ENCODE measurements at places on chromosomes 5 and 9.
A peak's percentile ranks its signal among the peaks of the same experiment; 100 is the strongest.

DNA sequence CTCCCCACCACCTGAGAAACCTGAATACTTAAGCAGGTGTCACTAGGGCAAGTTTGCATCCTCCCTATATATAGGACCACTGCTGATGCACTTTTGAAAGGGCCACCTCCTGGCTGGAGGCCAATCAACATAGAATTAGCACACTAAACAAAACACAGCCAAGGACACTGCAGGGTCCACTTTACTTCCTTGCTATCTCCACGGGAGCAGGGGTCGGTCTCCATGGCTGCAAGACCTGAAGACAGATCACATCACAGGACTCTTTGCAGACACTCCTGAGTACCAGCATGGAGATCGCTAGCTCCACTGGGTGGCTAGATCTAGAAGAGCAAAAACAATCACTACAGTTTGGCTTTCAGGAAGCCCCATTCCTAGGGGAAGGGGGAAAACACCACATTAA, 72.3 kb downstream of the C9orf153 start:
- DNase-seq: no peak

DNA sequence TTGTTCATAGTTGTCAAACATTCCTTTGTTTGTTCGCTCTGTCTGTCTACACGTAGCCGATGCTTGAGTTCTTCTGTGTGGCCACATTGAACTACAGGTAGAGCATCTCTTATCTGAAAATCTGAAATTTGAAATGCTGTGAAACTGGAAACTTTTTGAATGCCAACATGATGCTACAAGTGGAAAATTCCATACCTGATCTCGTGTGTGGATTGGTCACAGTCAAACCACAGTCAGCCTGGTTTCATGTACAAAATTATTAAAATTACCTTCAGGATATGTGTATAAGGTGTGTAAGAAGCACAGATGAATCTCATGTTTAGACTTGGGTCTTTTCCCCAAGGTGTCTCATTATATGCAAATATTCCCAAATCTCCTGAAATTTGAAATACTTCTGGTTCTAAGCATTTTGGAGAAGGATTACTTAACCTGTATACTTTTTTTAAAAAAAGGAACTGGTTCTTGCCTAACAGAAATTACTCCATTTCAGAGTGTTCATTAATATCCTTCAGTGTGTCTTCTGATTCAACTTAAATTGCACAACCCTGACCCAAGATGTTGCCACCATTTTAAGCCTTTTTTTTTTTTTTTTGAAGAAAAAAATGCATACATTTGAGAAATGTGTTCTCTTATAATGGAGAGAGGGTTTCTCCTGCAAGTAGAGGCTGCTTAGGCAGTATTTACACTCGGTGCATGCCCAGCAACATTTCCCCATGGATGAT, 254.3 kb downstream of the MAST4 start:
- no peak for DNase-seq

DNA sequence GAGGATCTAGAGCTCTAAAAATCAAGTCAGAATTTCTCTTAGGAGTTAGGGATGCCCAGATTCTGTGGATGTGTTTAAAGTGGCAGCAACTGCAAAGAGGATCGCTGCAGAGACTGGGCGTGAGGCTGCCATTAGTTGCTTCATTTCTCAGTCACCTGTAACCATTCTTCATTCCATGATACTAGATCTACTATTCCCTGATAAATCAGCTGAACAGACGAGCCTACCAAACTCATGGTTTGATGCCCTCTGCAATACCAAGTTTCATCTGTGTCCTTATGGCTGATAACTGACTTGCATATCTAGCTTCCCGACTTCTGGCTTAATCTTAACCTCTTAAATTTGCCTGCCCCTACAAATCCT, 33.3 kb downstream of the UBE2R2 start:
- no peak for DNase-seq

- DNase-seq: no peak
These were observed 46.7 kb upstream of the TBC1D9B start for GRCh38 chr5:179954434-179954833.

- DNase-seq: no peak
These were observed 174.2 kb downstream of the TRIM32 start for GRCh38 chr9:116861321-116861720.

GRCh38 chr9:91127653-91128052, 234.1 kb downstream of the AUH start:
- DNase-seq: no peak

GRCh38 chr5:105836887-105837286, 1833.8 kb downstream of the EFNA5 start:
- no peak for DNase-seq

DNA sequence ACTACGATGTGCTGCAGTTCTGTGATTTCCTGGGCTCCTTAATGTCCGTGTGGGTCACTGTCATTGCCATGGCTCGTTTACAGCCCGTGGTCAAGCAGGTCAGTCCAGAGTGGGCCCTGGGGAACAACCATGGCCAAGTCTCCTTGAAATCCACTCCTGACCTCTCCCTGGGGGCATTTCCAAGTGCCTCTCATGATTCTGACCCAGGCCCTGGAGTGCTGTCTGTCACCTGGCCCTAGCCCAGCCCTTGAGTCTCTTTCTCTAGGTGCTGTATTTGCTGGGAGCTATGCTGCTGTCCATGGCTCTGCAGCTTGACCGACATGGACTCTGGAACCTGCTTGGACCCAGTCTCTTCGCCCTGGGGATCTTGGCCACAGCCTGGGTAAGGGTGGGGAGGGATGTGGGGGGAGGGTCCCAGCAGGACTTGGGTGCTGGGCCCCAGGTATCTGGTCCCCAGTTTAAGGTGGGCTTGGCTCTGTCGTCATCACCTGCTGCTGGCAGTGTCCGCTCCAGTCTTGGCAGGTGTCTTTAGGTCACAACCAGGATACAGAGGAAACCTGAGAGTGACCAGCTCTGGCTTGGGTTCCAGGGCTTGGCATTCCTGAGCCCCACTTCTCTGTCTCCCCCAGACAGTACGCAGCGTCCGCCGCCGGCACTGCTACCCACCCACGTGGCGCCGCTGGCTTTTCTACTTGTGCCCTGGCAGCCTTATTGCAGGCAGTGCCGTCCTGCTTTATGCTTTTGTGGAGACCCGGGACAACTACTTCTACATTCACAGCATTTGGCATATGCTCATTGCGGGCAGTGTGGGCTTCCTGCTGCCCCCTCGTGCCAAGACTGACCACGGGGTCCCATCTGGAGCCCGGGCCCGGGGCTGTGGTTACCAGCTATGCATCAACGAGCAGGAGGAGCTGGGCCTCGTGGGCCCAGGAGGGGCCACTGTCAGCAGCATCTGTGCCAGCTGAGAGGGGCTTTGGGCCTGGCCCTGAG, 17.0 kb downstream of the OR13J1 start:
- no peak for DNase-seq

DNA sequence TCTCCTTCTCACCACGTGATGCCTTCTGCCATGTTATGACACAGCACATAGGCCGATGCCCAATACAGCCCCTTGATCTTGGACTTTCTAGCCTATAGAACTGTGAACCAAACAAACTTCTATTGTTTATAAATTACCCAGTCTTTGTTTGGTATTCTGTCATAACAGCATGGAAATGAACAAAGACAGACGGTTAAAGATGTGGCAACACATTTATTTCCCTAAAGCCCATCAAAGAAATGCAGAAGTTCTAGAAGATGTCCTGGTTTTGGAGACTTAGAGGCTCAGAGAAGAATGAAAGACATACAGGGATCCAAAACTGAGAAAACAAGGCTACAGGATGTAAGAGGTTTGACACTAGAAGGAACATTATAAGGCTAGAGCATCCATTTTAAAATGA, 600.8 kb upstream of the DAB2 start:
- no peak for DNase-seq

DNA sequence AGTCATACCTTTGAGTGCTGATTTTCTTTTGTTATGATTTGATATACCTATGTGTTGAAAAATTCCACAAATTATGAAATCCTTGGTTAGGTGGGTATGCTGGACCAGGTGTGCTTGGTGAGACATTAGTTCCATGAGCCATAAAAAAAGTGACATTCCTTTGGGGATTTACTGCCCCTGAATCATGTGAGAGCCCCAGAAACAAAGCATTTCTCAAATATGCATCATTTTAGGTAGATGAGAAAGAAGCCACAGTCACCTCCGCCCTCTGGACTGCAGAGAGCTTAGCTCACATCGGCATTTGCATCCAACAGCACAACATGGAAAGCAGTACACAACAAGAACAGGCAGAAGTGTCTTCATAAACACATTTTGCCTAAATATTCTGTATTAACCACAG, 55.3 kb downstream of the DAP start:
- DNase-seq: no peak

DNA sequence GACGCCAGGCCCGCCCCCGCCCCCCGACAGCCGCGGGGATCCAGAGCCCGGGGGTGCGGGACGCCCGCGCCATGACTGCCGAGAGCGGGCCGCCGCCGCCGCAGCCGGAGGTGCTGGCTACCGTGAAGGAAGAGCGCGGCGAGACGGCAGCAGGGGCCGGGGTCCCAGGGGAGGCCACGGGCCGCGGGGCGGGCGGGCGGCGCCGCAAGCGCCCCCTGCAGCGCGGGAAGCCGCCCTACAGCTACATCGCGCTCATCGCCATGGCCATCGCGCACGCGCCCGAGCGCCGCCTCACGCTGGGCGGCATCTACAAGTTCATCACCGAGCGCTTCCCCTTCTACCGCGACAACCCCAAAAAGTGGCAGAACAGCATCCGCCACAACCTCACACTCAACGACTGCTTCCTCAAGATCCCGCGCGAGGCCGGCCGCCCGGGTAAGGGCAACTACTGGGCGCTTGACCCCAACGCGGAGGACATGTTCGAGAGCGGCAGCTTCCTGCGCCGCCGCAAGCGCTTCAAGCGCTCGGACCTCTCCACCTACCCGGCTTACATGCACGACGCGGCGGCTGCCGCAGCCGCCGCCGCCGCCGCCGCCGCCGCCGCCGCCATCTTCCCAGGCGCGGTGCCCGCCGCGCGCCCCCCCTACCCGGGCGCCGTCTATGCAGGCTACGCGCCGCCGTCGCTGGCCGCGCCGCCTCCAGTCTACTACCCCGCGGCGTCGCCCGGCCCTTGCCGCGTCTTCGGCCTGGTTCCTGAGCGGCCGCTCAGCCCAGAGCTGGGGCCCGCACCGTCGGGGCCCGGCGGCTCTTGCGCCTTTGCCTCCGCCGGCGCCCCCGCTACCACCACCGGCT, 1.0 kb downstream of the FOXE1 start:
- DNase-seq: no peak

DNA sequence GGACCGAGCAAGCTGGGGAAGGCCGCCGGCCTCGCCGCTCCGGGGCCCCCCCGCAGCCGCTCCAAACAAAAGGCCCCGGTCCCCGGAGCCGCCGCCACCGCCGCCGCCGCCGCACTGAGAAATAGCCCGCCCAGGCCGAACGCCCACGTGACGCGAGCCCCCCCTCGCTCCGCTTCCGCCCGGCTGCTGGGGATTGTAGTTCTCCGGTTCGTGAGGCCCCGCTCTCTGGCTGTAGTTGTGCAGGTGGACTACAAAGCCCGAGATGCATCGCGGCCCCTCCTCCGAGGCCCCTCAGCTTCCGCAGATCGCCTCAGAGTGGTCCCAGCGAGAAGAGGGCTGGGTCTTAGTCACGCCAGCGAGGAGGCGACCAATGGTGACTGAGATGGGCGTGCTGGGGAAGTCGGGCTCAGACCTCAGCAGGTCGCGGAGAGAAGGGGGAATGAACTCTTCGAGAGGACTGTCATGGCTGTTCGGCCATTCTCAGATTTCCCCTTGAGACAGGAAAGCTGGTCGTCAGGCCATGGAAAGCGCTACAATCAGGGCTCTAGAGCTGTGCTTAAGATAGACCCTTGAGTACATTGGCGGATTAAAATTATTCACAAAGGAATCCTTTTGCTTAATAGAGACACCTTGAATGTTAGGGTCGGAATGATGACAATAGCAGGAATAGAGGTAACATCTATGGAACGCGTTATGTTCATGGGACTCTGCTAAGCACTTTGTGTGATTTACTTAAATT, 489 bp upstream of the PANK3 start:
- peak; percentile 100 for DNase-seq

DNA sequence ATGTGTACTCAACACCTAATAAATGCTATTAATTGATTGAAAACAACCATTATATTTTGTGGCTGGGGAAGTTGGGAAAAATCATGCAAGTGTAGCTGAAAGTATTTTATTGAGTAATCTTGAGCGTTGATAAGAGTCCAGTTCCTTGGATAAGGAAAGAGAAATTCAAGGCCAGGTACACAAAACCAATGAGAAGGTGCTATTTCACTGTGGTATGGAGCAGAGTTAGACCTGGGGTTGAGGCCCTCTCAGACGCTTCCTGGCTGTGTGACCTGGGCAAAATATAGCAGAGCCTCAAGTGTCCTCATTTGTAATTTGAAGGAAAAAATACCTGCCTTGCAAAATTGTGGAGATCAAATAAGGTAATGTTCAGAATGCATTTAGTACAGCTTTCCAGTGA, 50.1 kb downstream of the GALNT10 start:
- DNase-seq: no peak

DNA sequence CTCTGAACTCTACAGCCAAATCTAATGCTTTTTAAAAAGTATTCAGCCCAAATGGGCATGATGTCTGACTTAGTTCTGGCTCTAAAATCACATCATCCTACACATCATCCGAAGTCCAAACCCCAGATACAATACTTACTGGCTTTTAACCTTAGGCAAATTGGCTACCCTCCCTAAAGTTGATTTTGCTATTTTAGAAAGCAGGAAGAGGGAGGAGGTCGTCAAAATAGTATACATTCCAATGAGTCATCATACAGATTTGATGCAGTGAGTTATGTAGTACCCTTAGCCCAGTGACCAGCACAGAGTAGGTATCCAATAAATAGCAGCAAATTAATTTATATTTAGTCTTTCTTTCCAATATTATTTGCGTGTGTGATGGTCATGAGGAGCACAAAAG, 582.0 kb upstream of the TUSC1 start:
- DNase-seq: no peak

- peak; percentile 91 for DNase-seq
These were observed 3.6 kb downstream of the AK1 start for GRCh38 chr9:127873886-127874285.

DNA sequence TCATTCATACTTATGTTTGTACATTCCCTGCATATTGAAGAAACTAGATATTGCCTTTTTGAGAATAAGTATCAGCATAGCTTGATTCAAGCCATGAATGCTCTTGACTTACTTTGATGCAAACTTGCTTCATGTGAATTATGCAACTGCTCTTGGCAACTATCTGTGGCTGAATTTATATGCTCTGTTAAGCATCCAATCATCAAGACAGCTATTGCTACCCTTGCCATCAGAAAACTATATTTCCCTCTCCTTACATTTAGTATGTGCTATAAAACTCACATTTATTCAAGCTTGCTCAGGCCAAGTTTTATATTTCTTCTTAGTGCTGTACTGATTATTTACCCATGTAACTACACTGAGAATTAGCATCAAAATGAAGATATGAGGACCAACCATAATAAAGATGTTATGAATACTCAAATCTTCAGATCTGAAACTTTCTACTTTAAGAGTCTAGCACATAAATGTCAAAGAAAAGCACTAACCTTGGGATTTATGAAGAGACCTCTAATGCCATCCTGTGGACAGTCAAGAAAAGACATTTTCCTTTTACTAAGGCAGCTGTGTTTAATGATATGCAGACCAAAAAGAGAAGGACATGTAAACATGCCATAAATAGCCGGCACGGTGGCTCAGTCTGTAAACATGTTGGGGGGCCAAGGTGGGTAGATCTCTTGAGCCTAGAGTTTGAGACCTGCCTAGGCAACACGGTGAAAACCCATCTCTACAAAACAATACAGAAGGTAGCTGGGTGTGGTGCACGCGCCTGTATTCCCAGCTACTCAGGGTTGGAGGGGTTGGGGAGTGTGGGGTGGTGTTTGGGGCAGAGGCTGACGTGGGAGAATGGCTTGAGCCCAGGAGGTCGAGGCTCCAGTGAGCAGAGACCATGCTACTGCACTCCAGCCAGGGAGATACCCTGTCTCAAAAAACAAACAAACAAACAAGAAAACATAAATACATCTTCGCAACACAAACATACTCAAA, 267.0 kb upstream of the TYRP1 start:
- DNase-seq: no peak

- DNase-seq: no peak
These were observed 379.5 kb upstream of the GRAMD2B start for GRCh38 chr5:126043688-126044087.
